ENCODE measurements at places on chromosomes 16 and 17. TPM values are rescaled to one million over a fixed set of nuclear protein-coding genes. Genes with fewer than 3 reads are reported as not detected.

Gene CD300E
- 0.12 TPM for total RNA-seq

Gene ZFHX3
- total RNA-seq, result 3.9 TPM

Gene RHBDL1
- total RNA-seq, result 1.0 TPM

Gene ADAD2
- total RNA-seq, result 1.1 TPM

Gene GRAPL
- 0.48 TPM for total RNA-seq
